H9 (cell line): ENCODE measurements at places on chromosomes 3 and 15. TPM values are rescaled to one million over a fixed set of nuclear protein-coding genes. Genes with fewer than 3 reads are reported as not detected.
A peak's percentile ranks its signal among the peaks of the same experiment; 100 is the strongest.

Gene PIERCE2
- 0.44 TPM in 1 of 2 replicates, not detected in the other for total RNA-seq

Gene LCTL
- total RNA-seq, result 1.8 and 2.3 TPM in 2 replicates

Gene MEIS2
- 0.35 and 0.50 TPM in 2 replicates for total RNA-seq

Gene CLDN11
- total RNA-seq, result 1.7 and 2.4 TPM in 2 replicates

Gene TIMP4
- total RNA-seq, result 8.4 and 8.5 TPM in 2 replicates

Gene C2CD4B
- total RNA-seq, result 0.13 and 0.22 TPM in 2 replicates

Gene SNX33
- 17.7 and 18.7 TPM in 2 replicates for total RNA-seq

Gene LTK
- 0.31 TPM in 2 replicates for total RNA-seq

Gene GRIP2
- total RNA-seq, result 3.1 and 3.2 TPM in 2 replicates

Gene ZNF860
- total RNA-seq, result 2.1 and 2.6 TPM in 2 replicates

- DNase-seq, result no peak
Observed at GRCh38 chr3:24683633-24684384, 189.2 kb upstream of the THRB start.

DNA sequence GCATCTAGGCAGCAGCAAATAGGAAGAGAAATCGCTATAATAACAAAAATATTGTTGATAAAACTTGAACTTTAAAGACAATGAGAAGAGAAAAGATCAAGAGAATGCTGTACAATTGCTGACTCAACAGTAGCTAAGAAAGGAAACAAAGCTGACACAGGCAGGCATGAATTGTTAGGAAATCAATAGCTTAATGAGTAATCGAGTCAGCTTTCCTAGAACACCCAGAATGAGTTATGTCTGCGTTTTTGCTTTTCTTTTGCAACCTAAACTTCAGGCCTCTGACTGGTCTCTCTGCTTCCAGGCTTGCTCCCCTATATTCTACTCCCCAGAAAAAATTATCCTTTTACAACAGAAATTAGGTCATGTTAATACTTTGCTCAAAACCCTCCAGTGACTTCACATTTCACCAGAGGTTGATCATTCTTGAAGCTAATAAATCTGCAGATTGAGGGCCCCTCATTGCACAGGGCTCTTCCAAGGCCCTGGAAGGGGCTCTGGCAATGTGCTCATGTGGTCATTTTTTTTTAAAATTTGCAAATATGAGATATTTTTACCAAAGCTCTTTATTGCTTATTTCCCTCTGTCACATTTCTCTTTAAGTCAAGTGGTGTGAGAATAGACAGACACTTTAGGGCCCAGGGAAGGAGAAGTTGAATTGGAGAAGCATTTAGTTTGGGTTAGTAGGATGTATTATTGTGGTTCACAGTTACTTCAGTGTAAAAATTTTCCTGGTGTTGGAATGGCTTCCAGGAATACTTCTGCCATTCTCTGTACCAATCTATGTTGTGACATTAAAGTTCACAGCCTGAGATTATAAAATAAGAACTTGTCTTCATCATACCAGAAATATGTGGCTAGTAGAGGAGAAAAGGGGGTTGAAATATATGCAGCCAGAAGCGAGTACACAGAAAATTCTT lies 116.3 kb downstream of the TMCO5A start:
- no peak for DNase-seq

DNA sequence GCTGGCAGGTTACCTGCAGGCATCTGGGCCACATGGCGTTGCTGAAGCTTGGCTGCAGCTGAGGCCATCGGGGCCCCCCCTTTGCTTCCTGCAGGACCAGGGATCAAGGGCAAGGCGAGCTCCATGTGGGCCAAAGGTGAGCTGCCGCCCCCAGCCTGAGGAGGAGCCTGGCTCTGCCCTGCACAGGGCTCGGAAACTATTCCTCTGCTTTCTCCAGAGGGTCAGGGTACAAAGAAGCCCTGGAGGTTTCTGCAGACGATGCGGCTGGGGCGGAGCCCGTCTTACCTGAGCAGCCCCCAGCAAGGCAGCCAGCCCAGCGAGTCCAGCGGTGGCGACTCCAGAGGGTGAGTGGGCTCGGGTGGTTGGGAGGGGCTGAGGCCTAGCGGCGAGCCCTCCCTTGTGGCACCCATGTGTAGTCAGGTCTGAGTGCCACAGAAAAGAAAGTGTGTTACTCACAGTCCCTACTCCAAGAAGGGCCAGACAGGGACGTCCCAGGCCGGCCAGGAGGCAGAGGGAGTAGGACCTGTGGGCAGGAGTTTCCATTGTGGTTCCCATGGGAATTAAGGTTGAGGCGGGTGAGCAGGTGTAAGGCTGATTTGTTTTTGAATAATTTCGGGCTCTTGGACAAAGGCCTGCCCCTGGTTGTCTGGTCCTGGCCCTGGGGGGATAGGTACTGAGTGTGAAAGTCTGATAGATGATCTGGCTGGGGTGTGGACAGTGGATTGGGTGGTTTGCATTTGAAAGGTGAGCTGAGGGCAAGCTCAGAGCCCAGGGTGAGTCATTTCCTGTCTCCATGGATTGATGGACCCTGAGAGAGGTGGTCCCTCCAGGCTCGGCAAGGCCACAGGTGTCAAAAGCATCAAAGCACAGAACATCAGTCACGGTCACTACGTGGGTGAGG lies 25.4 kb downstream of the CFAP100 start:
- peak; percentile 76 for DNase-seq

DNA sequence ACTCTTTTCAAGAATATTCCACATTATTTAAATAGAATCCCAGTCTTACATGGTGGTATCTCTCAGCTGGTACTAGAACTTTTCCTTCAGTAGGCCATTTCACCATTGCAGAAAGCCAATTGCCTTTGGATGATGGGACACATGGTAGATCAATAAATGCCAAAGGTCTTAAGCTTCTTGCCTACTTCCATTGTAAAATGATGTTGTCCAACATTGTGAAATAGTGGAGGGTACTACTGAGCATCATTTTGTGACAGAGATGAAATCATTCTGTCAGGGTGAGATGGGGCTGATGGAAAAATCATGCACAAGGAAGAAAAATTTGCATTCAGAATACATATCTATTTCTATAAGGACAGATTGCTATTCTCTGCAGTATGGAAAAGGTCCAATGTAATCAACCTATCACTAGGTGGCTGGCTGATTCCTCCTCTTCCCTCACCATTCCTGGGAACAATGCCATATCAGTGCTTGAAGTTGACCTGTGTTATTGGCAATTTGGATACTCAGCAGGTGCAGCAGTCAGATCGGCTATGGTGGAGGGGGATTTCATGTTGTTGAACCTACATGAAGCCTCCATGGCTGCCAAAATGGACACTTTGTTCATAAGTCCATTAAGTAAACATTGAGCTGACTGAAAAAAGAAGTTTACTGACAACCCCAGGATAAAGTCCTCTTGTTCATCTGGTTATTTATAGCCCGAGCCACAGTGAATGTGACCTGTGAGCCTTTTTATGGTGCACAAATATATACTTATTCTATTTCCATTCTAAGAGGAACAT lies 596.9 kb upstream of the ARPP21 start:
- DNase-seq, result no peak

GRCh38 chr15:32716915-32717425 lies 834 bp upstream of the GREM1 start:
- DNase-seq, result peak; percentile 38

- no peak for DNase-seq
Observed at GRCh38 chr15:85963262-85963760, 116.4 kb upstream of the AGBL1 start.

DNA sequence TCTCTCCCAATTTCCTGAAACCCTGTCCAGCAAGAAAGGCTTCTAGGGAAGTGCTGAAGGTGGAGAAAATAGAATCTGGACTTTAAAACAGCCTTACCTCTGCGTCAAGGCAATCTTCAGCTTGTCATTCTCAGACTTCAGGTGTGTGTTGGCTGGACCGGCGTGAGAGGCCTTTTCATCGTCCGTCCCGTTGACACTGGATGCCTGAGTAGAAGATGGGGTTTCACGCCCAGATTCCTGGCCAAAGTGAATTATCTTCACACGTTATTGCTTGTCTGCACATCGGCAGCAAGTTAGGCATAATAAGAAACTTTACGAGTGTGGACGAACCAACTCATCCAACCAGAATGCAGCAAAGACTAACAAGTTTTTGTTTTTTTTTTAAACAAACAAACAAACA lies 49.5 kb downstream of the WHAMM start:
- no peak for DNase-seq

DNA sequence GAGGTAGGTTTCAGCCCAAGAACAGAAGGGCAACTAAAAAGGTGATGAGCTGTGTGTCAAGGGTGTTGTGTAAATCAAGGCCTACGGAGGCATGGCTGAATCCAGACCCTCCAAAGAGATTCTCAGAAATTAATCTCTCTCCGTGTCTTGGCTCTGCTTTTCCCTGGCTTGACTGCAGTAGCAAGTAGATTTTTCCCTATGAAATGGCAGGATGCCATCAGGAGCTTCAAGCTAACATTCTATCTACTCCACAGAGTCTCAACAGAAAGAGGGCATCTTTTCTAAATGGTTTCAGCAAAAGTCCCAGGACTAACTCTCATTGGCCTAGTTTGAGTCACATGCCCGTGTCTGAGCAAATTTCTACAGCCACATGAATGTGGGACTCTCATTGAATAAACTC lies 58.3 kb downstream of the LSM3 start:
- no peak for DNase-seq

- no peak for DNase-seq
Observed at GRCh38 chr3:141575879-141576743, 89.3 kb downstream of the RASA2 start.

- DNase-seq, result no peak
Observed at GRCh38 chr15:66758844-66759243, 56.8 kb downstream of the SMAD6 start.

GRCh38 chr3:182814419-182815062 lies 21.2 kb downstream of the ATP11B start:
- no peak for DNase-seq

DNA sequence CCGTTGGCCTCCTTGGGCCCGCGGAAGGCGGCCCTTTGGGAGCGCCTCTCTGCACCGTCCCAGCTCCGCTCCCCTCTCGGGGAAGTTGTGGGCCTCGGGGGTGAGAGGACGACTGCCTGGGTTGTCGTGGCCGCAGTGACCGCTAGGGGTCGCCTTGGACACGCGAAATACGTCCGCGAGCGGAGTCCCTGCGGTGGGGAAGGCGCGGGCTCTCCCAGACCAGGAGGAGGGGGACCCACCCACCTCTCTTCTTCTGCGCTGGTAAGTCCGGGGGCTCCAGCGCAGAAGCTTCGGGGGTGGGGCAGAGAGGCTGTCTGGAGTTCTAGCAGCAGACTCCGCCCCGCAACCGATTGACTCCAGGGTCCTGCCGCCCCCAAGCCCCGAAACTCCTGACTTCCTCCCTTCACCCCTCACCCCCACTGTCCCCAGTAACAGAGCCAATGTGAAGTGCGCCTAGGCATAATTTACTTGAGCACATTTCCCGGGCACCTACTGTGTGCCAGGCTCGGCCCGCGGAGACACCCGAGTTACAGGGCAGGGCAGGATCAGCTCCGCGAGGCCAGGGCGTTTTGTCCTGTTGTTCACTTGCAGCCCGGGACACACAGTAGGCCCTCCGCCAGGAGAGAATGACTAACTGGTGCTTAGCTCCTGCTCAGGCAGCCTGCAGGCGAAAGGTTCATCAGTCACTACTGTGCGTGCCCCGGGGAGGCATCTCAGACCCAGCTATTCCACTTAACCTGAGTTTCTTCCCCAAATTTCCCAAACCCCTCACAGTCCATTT lies 32.8 kb downstream of the DNASE1L3 start:
- DNase-seq, result peak; percentile 91

GRCh38 chr3:100682854-100683760 lies 26.2 kb upstream of the TFG start:
- no peak for DNase-seq

DNA sequence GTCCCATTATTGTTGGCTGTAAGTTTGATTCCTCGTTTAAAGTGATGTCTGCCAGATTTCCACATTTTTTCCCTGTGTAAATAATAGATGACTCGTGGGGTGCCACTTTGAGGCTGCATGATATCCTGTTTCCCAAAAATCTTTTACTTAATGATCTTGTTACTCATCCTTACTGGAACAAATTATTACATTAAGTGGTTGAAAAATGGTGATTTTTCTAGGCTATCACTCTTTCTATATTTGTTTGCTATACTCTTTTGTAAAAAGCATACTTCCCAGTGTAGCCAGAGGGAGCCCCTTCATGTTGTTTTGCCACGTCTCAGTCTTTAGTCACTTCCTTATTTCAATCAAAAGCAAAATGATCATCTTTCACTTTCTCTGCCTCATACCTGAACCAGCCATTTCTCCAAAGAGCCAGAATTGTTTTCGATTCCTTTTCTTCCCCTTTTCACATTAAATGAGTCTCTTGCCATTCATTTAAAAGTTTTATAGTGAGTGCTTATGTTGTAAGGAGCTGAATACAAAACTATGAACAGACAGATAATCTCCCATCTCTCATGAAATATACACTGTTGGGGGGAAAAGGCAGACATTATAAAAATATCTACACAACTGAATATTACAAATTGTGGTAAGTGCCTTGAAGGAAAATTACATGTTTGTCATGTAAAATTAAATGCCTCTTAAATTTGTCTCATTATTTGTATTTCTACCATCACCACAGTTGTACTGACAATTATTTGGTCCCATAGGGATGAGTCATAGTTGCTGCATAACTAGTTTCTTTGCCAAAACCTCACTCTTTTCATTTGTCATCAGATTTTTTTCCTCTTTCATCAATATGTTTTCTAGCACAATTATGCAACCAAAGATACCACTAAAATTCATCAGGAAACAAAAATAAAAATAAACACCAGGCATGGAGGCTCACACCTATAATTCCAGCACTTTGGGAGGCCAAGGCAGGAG lies 41.5 kb downstream of the ADGRG7 start:
- DNase-seq, result no peak
